Stimulated activated CD4-positive, alpha-beta T cell treated with anti-CD3 and anti-CD28 coated beads, Interleukin-15, amount 100 ng/mL, for 1 hour (primary cell): ENCODE measurements at places on chromosomes 5 and 9.

- no peak for DNase-seq
Measured at GRCh38 chr5:138626333-138626944, 51.2 kb upstream of the HSPA9 start.

GRCh38 chr5:141681695-141682641, at the start of gene ARAP3:
Gene ARAP3 (minus strand): TSS chr5:141682230. CDS start chr5:141680486, 1,744 bp downstream.
- DNase-seq: no peak

DNA sequence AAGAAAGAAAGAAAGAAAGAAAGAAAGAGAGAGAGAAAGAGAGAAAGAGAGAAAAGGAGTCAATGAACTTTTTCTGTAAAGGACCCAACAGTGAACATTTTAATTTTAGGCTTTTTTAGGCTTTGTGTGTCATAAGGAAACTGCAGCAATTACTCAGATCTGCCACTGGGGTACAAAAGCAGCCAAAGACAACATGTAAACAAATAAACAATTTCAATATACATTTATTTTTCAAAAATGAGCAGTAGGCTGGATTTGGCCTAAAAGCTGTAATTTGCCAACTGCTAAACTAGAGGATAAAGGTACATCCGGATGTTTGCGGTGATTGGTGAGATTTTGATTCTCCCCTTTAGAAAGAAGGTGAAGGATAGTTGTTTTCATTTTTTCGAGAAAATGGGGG, 143.6 kb downstream of the CEMIP2 start:
- no peak for DNase-seq

DNA sequence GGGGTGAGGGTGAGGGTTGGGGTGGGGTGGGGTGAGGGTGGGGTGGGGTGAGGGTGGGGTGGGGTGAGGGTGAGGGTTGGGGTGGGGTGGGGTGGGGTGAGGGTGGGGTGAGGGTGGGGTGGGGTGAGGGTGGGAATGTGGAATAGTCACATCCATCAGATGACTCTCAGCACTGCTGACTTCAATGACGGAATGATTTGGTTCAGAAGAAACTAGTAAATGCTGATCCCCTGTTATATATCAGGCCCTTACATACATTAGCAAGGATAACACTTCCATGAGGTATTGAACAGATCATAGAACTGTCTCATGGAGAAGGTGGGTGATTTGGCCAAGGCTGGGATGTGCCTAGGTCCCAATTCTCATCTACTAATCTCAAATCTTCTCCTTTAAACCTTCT, 24.5 kb upstream of the C5orf47 start:
- no peak for DNase-seq

- no peak for DNase-seq
Measured at GRCh38 chr5:62001640-62002039, 304.4 kb upstream of the KIF2A start.

DNA sequence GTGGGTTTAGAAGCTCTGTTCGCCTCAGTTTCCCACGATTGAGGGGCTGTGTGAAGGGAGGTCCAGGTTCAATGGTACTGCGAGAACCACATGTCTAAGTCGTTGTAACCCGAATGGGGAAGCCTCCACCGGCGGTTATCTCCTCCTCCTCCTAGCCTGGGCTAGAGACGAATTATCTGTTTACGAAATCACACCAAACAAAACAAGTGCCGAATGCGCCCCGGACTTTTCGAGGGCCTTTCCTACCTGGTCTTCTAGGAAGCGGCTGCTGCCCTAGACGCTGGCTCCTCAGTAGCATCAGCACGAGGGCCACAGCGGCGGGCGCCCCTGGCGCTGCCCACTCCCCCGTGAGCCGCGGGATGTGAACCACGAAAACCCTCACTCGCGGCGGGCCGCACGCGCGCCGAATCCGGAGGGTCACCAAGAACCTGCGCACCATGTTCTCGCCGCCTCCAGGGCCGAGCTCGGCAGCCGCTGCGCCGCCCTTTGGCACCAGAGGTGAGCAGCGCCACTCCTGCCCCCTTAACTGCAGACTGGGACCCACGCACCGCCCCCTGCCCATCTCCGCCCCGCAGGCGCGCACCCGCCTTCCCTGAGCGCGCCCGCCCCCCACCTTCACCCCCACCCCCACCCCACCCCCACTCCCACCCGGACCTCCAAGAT, at the start of gene CDKN2A:
Gene CDKN2A, minus strand, starts transcription at position 500 of the 663 bp plus-strand sequence.
- DNase-seq: no peak
